HCT116 (cell line): ENCODE measurements at places on chromosomes 3 and 15.

- DNase-seq = no peak
Observed at GRCh38 chr15:74865316-74865715, 7.8 kb downstream of the SCAMP2 start.

DNA sequence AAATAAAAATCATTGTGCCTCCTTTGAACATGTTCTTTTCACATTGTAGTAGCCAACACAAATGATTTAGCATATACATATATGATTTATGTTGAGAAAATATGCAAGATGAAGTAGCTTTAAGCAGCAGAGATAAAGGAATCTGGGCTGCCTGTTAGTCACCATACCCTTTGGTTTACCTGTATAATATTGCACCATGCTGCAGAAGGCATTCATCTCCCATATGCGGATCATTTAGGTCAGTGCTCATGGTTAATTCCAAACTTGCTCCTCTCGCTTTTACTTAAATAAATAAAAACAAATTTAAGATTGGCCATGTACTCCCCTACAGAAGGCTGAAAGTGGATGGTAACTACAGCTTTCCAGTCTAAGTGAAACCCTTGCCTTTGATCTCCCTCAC, 86.7 kb upstream of the TBL1XR1 start:
- no peak for DNase-seq

- no peak for DNase-seq
Observed at GRCh38 chr3:13322324-13322723, 97.8 kb downstream of the NUP210 start.

GRCh38 chr3:22916933-22917332, 286.2 kb upstream of the UBE2E2 start:
- DNase-seq = no peak

DNA sequence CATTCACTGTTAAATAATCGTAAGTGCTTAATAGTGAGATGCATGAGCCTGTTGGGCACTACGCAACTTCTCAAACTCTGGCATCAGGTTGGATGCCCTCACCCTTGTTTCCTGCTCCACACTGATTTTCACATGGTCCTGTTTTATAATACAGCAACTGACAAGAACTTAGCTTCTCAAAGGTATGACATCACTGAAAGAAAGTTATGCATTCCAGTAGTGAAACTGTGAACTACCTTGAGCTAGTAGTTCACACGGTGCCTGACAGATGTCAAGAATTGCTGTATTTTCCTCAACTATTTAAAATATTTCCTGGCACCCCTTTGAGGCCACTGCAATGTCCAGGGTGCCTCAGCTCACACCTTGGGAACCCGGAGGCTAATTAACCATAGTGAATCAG, 327.5 kb downstream of the RORA start:
- no peak for DNase-seq

- no peak for DNase-seq
Observed at GRCh38 chr3:56409790-56410189, 58.5 kb downstream of the ERC2 start.

- DNase-seq = no peak
Observed at GRCh38 chr3:42148086-42148848, 57.1 kb downstream of the TRAK1 start.

GRCh38 chr3:142904639-142905436, 16.0 kb upstream of the PCOLCE2 start:
- DNase-seq = no peak

DNA sequence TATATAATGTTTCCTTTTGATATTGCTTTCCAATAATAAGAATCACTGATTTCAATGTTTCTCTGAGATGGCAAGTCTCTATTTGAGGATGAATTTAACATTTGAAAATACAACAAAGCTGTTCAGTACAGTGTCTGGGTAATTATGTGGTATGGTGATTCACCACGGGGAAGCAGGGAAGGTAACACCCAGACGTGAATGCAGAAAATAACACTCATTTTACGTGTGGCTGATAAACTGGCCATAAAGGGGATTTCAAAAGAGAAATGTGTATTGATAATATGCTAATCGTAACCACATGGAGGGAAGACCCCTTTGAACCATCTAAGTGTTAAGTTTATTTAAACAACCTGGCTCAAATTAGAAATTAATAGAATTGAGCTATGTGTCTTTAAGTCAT, 344.6 kb downstream of the GRM7 start:
- DNase-seq = no peak

GRCh38 chr3:17315897-17316296, 426.5 kb downstream of the TBC1D5 start:
- DNase-seq = no peak

DNA sequence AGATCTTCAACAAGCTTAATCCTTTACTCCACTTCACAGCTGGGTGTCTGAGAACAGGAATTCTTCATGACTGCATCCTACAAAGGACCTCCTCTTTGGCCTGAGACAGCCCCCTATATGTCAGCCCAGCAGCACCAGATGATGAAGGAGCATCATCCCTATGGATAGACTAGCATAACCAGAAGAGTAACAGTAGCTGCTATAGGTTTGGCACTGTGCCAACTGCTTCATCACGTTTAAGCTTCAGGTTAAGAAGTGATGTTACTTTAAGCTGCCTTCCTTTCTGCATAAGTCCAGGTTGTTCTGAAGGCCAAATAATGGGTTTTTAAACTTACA, 50.6 kb downstream of the CMSS1 start:
- no peak for DNase-seq

DNA sequence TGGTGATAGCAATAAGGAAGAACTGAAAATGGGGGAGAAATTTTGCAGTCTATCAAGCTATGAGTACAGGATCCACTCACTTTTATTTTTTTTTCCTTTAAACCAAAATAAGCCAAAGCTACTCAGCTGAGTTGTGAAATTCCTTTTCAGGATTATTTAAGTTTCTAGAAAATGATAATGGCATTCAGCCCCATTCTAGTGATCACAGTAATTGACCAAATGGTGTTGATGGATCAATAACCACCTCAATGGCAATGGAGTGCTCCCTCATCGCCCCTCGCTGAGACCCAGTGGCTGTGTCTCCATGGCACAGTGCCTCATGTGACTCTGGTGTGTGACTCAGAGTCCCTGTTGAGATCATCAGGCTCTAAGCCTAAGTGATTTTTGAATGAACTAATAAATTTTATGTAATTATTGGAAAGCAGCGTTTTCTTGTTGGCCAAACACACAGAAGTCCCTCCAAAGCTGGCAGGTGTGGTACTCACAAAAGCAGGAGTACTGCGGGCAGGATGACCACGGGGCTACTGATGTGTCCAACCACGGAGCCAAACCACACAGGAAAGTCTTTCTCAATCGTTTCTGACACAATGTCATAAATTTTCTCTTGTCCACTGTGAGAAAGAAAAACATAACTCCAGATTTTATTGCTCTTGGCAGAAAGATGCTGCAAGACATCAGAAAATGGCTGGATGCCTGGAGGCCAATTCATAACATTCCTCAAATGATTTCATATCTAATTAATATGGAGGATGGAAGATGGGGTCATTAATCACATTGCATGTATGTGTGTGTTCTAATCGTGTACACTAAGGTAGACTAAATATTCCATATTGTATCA, 14.4 kb upstream of the STARD5 start:
- DNase-seq = peak; percentile 2

DNA sequence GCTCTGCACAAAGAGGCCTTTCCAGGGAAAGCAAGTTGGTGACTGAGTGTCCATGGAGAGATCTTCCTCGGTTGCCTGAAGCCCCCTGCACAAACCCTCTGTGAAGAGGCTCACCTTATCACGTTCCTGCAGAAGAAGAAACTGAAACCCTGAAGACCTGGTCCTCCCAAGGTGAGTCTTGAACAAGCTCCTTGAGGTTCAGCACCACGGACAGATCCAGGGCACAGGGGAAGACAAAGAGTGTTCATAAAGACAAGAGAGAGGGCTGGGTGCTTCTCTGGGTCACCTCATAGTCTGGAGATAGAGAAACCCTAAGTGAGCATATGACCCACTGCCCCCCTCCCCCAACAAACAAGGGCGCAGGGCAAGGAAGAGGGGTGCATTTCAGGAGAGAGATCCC, 21.7 kb upstream of the TBC1D21 start:
- DNase-seq = peak; percentile 22

DNA sequence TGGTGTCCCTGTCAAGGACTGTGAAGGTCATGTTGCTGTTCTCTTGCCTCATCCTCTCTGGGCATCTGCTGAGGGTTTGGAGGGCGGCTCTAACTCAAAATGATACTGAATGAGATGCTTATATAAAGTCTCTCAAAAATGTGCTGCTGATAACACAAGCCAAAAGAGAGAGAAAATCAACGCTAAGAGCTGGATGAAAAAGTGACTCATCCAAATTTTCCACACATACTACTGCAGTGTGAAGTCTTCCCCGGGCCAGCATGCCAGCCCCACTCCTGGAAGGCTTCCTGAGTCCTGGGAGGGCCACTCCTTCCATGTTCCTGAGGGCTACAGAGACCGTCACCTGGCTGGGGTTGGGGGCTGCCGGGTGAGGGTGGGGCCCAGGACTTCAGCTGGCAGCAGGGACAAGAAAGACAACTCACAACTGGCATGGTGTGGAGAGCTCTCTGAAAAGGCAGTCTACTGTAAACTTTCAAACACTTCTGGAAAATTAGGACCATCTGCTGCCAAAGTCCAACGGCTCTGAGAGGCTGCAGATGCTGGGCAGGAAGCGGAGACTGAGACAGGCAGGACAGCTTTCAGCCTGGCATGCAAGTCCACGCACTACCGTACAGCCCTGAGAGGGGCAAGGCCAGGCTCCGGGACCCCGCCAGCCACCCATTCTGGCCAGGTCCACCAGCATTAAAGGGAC, 200.3 kb downstream of the ADAMTS17 start:
- DNase-seq = no peak

GRCh38 chr15:65212097-65212496, 824 bp upstream of the CILP start:
- no peak for DNase-seq

DNA sequence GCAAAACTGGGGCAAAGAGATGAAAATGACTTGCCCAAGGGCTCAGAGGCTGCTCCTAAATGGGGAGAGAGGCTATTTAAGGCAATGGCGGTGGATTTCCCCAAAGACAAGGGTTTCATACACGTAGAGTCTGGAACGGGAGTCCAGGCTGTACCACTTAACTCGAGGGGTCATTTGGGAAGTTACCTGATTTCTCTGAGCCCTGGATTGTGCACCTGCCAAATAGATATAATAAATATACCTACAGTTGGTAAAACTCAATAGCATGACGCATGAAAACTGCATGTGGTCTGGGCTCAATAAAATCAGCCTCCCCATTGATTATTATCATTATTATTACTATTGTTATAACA, 1.3 kb upstream of the ITPR1 start:
- no peak for DNase-seq

DNA sequence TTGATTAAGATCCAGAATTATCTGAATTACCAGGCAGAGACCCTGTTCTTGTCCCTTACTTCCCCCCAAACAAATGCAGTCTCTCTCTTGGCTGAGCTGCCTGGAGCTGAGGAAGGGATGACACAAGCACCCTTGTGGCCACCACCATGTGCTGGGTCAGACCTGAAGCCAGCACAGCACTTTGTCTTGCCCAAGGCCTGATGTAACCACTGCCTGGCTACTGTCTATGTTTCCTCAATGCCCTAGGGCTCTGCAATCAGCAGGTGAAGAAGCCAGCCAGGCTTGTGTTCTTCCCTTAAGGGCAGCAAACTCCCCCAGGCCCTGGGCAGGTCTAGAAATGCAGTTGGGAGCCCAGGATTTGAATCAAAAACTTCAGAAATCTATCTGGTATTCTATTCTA, 15.8 kb upstream of the CASR start:
- no peak for DNase-seq

- DNase-seq = no peak
Observed at GRCh38 chr15:59157840-59158700, 48.6 kb upstream of the LDHAL6B start.

DNA sequence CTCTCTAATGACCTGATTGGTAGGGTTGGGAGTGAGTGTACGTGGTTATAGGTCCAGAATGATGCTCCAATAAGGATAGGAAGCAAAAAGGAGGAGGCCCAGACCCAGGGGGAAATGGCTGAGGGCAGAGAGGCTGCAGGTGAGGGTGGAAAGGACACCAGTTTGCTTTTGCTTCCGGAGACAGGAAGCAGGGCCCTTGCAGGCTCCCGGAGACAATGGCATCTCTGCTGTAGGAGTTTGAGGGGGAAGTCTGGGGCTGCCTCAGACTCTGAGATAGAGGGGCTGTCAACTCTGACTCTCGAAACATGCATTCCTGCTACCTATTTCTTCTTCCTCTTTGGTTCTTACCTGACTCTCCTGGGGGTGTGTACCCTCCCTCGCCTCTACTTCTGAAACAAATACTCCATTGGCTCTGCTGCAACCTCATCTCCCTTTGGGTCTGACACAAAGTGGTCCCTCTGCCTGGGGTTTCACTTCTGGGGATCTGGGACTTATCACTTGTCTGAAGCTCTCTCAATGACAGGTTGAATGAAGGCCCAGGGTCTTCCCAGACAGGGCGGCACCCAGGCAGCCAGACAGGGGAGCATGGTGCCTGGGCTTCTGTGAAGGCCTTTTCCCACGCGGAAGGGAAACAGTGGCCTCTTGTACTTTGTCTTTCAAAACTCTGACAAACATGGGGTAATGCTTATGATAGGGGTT, 61.5 kb downstream of the CHRD start:
- no peak for DNase-seq

- no peak for DNase-seq
Observed at GRCh38 chr3:186375443-186375842, 13.4 kb upstream of the DGKG start.

DNA sequence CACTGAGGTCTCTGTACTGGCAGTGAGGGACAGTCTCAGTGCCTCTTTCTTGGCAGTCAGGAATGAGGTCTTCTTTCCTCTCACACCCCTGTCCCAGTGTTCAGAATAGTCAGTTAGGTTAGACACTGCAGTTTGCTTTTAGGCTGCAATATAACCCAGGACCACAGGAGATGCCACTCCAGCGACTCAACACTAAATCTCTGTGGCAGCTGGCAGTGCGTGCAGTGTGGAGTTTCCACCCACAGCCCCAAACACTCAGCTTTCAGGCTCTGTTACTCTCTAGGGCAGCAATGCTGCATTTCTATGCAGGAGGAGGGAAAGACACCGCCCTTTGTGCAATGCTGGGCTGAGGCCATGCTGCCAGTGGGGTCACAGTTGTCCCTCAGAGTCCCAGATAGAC, 150.2 kb upstream of the SUCLG2 start:
- no peak for DNase-seq

GRCh38 chr15:83250781-83251180, 33.7 kb downstream of the BNC1 start:
- DNase-seq = no peak

DNA sequence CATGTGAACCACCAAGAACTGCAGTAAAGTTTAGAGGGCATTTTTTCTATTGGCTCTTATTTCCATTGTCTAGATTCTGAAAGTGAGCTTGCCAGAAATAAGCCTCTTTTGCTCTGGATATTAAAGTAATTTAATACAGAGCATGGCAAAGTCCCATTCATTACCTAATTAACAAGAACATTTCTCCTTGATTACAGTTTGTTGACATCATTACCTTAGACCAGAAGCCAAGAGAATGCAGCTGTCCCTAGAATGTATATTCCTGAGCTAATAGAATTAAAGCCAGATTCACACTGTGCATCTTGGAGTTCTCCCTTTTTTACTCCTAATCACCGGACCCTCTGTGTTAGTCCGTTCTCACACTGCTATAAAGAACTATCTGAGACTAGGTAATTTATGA, 46.4 kb upstream of the TM4SF4 start:
- DNase-seq = no peak

- DNase-seq = no peak
Observed at GRCh38 chr3:149316437-149316836, 17.0 kb downstream of the TM4SF18 start.
